ENCODE measurements at places on chromosomes 4 and X.

- no peaks in the 10 kb centered on the region for H3K4me1 ChIP-seq
- H3K27ac ChIP-seq, result no peak overlapping the region
- no peaks in the 10 kb centered on the region for H3K36me3 ChIP-seq
- DNase-seq, result no peak
- H3K27me3 ChIP-seq, result no peaks in the 10 kb centered on the region
- H3K4me3 ChIP-seq, result no peak overlapping the region
These were observed 252.3 kb upstream of the RASGEF1B start for GRCh38 chr4:81723927-81724587.

DNA sequence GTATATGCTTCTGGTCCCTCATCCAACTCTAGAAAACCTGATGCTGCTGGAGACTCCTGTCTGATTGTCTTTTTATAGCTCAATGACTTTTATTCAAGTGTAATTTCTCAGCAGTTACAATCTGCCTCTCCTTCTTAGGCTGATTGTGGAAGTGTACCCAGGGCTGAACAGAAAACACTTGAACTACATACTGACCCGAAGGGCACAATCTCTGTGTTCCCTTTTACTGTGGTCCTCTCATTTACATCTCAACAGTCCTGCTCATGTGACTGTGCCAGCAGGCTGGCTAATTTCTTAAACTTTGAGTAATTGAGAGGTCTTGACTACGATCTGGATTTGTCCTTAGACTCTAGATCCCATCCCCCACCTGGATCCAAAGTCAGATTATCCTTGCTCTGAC, 863.4 kb downstream of the PDHA2 start:
- no peaks in the 10 kb centered on the region for H3K4me1 ChIP-seq
- no peak overlapping the region for H3K4me3 ChIP-seq
- no peak overlapping the region for H3K27ac ChIP-seq
- no peaks in the 10 kb centered on the region for H3K36me3 ChIP-seq
- no peaks in the 10 kb centered on the region for H3K27me3 ChIP-seq

GRCh38 chrX:70979136-70979762, 48.4 kb upstream of the SLC7A3 start:
- H3K27ac ChIP-seq, result no peak overlapping the region
- H3K27me3 ChIP-seq, result no peaks in the 10 kb centered on the region
- H3K4me3 ChIP-seq, result no peak overlapping the region
- no peaks in the 10 kb centered on the region for H3K4me1 ChIP-seq

- no peaks in the 10 kb centered on the region for H3K4me1 ChIP-seq
- no peak overlapping the region for H3K4me3 ChIP-seq
- no peaks in the 10 kb centered on the region for H3K27me3 ChIP-seq
- no peak overlapping the region for H3K27ac ChIP-seq
- peaks cover under 1% of the 10 kb centered on the region for H3K36me3 ChIP-seq
These were observed 54.9 kb downstream of the USP46 start for GRCh38 chr4:52604215-52604614.

GRCh38 chr4:159111416-159111815, 8.5 kb downstream of the RAPGEF2 start:
- no peak for DNase-seq
- no peaks in the 10 kb centered on the region for H3K36me3 ChIP-seq
- H3K4me1 ChIP-seq, result peaks cover 22% of the 10 kb centered on the region
- H3K27ac ChIP-seq, result no peak overlapping the region
- H3K4me3 ChIP-seq, result no peak overlapping the region

DNA sequence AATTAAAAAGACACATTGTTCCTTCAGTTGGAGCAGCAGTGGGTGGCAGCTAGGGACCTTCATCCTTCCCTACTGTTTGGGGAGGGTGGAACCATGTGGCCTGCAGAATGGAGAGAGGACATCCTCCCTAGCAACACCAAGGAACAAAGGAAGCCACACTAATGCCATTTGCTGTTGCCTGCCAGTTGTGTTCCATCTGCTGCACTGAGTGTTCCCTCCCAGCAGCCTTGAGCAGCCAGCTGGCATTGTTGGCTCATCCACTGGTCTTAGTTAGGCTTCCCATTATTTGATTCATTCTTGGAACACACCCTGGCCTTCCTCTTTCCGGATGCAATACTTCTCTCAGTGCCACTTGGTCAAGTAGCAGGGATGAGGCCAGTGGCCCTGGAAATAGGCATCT, 25.0 kb upstream of the HMGB3 start:
- H3K36me3 ChIP-seq, result no peaks in the 10 kb centered on the region
- H3K4me1 ChIP-seq, result no peaks in the 10 kb centered on the region
- H3K4me3 ChIP-seq, result no peak overlapping the region
- no peaks in the 10 kb centered on the region for H3K27me3 ChIP-seq
- no peak for DNase-seq

- H3K4me1 ChIP-seq, result peaks cover 1% of the 10 kb centered on the region
- H3K27me3 ChIP-seq, result no peaks in the 10 kb centered on the region
- H3K4me3 ChIP-seq, result no peak overlapping the region
- DNase-seq, result no peak
- H3K36me3 ChIP-seq, result peaks cover 15% of the 10 kb centered on the region
These were observed 6.7 kb downstream of the BBS12 start for GRCh38 chr4:122739174-122739573.

DNA sequence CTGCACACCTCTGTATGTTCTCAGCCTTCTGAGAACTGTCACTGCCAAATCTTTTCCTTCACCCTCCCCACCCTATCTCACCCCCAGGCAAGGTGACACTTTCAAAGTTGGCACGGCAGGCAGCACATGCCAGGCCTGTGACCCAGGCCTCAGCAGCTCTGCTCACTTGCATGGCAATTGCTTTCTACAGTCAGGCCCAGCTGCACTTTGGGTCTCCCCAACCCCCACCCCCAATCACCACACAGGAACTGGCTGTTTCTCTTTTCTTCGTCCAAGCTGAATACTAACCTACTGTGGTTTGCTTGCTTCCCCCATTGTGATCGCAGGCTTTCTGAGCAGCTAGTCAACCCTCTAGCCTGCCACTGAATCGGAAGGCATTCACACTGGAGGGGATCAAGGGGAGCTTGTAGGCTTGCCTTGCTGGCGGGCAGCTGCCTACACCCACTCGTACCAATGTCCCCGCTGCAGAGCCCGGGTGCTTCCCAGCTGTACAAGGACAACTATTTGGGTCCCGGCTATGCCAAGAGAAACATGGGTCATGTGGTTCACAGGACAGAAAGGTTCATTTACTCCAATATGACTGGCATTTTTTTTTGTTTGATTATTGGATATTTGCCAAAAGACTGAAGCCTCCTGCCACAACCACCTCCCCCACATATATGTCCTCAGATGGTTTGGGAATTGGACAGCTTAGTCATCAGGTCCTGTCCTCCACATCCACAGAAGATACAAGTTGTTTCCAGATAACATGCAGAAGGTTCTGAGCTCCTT, 28.1 kb downstream of the SLC25A43 start:
- no peaks in the 10 kb centered on the region for H3K4me1 ChIP-seq

DNA sequence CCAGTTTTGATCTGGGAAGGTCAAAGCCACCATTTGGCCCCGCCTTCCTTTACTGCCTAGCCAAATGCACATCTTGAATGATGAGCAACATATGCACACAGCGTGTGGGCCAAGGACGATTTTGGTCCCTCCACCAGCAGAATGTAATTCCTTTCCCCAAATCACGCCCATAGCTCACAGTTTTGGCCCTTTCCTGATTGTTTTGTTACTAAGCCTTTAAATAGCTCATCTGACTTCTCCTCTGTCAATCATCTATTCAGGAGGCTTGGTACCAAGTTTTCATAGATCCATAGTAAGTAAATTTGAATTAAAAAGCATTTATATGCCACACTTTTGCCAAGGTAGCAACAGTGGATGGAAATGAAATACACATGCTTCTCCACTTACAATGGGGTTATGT, 123.3 kb downstream of the NFKB1 start:
- no peak overlapping the region for H3K4me3 ChIP-seq
- no peaks in the 10 kb centered on the region for H3K36me3 ChIP-seq
- no peaks in the 10 kb centered on the region for H3K27me3 ChIP-seq
- no peaks in the 10 kb centered on the region for H3K4me1 ChIP-seq
- no peak overlapping the region for H3K27ac ChIP-seq

- no peak overlapping the region for H3K27ac ChIP-seq
- no peak for DNase-seq
- no peaks in the 10 kb centered on the region for H3K36me3 ChIP-seq
- no peak overlapping the region for H3K4me3 ChIP-seq
- H3K4me1 ChIP-seq, result no peaks in the 10 kb centered on the region
These were observed 80.4 kb downstream of the HS6ST2 start for GRCh38 chrX:132877954-132878536.

DNA sequence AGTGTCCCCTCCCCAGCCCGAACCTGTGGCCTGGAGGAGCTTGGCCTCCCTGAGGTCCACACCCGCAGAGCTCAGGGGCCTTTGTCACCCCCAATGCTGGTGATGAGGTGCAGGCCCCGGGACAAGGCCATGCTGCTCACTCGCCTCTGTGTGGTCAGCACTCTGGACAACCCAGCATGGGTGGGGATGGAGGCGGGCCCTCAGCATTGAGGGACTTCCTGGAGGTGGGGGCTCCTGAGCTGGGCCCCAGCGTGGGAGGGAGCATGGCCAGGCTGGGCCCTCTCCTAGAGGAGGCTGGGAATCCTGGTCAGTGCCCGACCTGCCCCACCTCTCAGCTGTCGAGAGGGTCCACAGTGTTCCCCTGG, 30.6 kb downstream of the TACC3 start:
- H3K4me3 ChIP-seq, result no peak overlapping the region
- H3K27ac ChIP-seq, result no peak overlapping the region
- no peaks in the 10 kb centered on the region for H3K4me1 ChIP-seq
- H3K27me3 ChIP-seq, result no peaks in the 10 kb centered on the region
- no peak for DNase-seq

DNA sequence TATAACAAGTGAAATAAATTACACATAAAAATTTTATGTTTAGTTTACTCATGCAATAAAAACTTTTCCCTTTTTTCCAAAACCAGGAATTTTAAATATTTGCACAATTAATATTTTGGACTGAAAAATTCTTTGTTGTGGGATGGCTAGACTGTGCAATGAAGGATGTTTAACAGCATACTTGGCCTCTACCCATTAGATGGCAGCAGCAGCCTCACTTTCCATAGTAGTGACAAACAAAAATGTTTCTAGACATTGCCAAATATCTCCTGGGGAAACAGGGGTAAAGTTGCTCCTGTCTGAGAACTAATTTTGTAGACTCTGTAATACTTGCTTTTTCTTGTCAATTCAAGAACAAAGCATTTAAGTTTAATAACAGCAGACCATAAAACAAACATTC, 49.8 kb downstream of the SCLT1 start:
- H3K4me1 ChIP-seq, result no peaks in the 10 kb centered on the region
- no peak for DNase-seq
- H3K27ac ChIP-seq, result no peak overlapping the region
- H3K36me3 ChIP-seq, result no peaks in the 10 kb centered on the region
- no peaks in the 10 kb centered on the region for H3K27me3 ChIP-seq

GRCh38 chr4:41647383-41647782, 101.1 kb downstream of the PHOX2B start:
- no peak for DNase-seq
- H3K27me3 ChIP-seq, result no peaks in the 10 kb centered on the region
- H3K4me1 ChIP-seq, result peaks cover 2% of the 10 kb centered on the region
- H3K4me3 ChIP-seq, result no peak overlapping the region

- H3K4me3 ChIP-seq, result no peak overlapping the region
- DNase-seq, result no peak
- no peaks in the 10 kb centered on the region for H3K27me3 ChIP-seq
- H3K27ac ChIP-seq, result no peak overlapping the region
- H3K4me1 ChIP-seq, result no peaks in the 10 kb centered on the region
These were observed 782.8 kb upstream of the MAGEB2 start for GRCh38 chrX:29432534-29432933.

GRCh38 chr4:1988327-1988724, 20.4 kb downstream of the NELFA start:
- peaks cover 64% of the 10 kb centered on the region for H3K36me3 ChIP-seq
- H3K4me1 ChIP-seq, result no peaks in the 10 kb centered on the region
- DNase-seq, result no peak
- H3K4me3 ChIP-seq, result no peak overlapping the region
- no peaks in the 10 kb centered on the region for H3K27me3 ChIP-seq
- no peak overlapping the region for H3K27ac ChIP-seq

GRCh38 chr4:16055873-16056272, 27.9 kb downstream of the PROM1 start:
- H3K27me3 ChIP-seq, result no peaks in the 10 kb centered on the region
- H3K4me1 ChIP-seq, result peaks cover 28% of the 10 kb centered on the region
- H3K4me3 ChIP-seq, result no peak overlapping the region
- DNase-seq, result no peak

DNA sequence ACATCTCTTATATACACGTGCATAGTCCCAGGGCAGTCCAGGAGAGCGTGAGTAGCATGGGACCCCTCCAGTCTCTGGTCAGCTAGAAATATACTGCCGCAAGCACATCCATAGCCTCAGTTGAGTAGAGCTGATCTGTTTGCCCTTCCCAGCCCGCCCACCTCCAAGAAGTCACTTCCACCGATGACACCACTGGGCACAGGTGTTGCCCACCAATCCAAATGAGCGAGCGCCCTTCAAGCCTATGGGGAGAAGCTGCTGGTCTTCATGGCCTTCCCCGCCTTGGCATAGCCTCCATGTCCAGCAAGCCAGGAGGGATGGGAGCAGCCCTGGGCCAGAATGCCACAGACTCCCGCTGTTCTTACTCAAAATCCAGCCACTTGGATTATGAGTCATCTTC, 10.2 kb downstream of the DUSP9 start:
- no peaks in the 10 kb centered on the region for H3K27me3 ChIP-seq
- no peaks in the 10 kb centered on the region for H3K4me1 ChIP-seq
- H3K4me3 ChIP-seq, result no peak overlapping the region
- H3K27ac ChIP-seq, result no peak overlapping the region
- peak; percentile 40 for DNase-seq
- no peaks in the 10 kb centered on the region for H3K36me3 ChIP-seq

DNA sequence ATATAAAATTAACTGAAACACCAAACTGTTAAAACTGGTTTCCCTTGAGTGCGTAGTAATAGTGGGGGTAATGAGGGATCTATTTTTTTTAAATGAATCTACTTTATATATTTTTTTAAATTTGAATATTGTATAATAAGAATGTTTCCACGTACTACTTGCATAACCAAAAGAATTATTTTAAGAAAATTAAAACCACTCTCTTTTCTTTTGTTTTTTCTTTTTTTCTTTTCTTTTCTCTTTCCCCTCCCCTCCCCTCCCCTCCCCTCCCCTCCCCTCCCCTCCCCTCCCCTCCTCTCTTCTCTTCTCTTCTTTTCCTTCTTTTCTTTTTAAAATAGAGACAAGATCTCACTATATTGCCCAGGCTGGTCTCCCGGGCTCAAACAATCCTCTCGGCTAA, 166.9 kb upstream of the MID1 start:
- H3K4me3 ChIP-seq, result no peak overlapping the region
- no peak for DNase-seq
- H3K36me3 ChIP-seq, result no peaks in the 10 kb centered on the region
- H3K27ac ChIP-seq, result no peak overlapping the region
- H3K4me1 ChIP-seq, result no peaks in the 10 kb centered on the region
